ENCODE measurements at places on chromosomes 13 and 19.

DNA sequence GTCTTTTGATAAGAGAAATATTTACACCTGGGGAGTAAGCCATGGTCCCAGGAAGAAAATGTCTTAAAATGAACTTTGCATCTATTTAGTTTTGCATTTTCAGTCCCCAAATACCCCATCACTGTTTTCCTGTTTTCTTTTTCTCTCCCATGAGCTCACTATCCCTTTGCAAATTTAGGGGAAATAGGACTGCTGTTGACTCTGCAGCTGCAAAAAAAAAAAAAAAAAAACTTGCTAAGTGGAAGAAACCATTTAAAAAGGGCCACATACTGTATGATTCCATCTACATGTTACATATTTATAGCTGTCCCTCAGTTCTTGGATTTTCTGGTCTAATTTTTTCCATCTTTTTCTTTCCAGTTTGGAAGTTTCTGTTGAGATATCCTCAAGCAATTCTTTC lies 98.2 kb upstream of the SERP2 start:
- DNase-seq = no peak

GRCh38 chr19:5978606-5979552 lies 939 bp upstream of the RANBP3 start:
- DNase-seq = no peak

GRCh38 chr13:52786766-52787165 lies 47.1 kb upstream of the CNMD start:
- no peak for DNase-seq

DNA sequence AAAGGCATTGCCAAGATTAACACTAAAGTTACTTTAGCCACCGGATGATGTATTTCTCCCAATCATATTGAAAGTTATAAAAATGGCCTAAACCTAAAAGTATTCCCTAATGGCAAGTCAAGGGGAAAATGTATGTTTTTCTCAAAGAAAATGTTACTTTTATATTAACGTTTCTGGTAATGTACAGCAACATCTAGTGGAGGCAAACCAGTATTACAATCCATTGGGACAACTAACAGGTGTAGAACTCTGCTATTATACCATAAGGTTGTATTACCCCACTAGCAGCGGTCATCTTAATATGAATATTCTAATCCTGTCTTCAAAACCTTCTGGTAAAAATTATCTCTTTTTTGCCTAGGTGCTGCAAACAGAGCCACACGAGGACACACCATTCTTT lies 69.2 kb downstream of the ZNF100 start:
- DNase-seq = peak; percentile 4

DNA sequence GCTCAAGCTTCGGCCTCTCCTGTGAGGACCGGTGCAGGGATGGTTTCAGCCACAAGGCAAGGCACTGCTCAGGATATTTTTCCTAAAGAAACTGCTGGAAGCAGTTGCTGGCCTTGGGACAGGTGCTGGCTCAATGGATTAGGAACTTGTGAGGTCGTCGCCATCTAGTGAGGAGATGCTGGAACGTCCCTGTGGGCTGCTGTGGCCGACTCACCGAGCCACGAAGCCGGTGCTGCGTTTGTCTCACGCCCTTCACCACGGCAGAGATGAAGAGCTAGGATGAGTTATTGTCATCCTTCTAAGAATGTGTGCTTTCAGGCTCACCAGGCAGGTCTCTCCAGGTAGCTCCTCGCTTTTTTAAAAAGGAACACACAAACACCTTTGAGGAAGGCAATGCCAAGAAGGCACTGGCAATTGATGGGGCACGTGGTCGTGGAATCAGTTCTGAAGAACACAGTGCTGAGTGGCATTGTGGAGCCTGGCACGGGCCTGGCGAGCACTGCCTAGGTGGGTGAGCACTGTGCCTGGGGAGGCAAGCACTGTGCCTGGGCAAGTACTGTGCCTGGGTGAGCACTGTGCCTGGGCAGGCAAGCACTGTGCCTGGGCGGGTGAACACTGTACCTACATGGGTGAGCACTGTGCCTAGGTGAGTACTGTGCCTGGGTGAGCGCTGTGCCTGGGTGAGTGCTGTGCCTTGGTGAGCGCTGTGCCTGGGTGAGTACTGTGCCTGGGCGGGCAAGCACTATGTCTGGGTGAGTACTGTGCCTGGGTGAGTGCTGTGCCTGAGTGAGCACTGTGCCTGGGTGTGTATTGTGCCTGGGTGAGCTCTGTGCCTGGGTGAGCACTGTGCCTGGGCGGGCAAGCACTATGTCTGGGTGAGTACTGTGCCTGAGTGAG lies 140.4 kb downstream of the TEX29 start:
- peak; percentile 26 for DNase-seq

DNA sequence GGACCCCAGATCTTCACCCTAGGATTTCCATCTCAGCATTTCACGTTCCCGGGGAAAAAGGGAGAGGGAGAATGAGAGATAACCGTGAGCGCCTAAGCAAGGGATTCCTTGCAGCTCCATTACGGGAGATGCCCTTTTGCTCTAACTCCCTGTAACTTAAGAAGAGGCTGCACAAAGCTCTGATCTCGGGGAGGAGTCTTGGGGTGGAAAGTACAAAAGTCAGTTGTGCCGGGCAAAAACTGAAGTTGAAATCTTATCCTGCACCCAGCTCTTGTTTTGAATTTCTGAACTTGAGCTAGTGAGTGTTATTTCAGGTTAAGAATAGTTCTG lies 256.4 kb upstream of the SOX21 start:
- DNase-seq = no peak

- DNase-seq = peak; percentile 98
These were observed at the start of gene TOMM40 for GRCh38 chr19:44891016-44891882. Gene TOMM40 (plus strand): TSS chr19:44891254. CDS start chr19:44891416, 162 bp downstream.

DNA sequence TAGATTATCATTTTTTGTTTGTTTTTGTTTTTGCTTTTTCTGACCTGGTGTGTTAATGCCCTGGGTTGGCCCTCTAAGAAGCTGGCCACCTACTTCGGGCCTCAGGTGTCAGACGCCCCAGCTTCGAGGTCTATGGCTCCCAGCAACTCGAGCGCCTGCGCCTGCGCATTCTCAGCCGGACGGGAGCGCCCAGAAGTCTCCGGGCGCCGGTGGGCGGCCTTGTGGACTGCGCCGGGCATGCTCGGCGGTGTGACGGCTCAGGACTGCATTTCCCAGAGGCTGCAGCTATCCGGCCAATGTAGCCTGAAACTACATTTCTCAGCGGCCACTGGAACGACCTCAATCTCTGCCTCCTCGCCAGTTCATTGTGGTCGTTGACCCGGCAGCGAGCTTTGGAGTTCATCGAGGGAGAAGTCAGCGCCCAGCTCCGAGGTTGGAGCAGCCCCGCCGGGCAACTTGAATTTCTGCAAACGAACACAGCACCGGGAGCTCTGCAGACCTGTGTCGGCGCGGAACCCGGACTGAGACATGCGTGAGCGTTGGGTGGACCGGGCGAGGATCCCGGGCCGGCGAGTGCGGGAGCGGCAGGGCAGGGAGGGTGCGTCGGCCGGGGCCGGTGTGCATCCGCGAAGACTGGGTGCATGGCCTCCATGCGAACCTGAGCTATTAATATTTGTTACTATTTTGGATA lies at the start of gene ZNF30:
Gene ZNF30, plus strand, starts transcription at position 219 of the 691 bp plus-strand sequence. CDS start 3,045 bp downstream, outside the sequence.
- peak; percentile 81 for DNase-seq

DNA sequence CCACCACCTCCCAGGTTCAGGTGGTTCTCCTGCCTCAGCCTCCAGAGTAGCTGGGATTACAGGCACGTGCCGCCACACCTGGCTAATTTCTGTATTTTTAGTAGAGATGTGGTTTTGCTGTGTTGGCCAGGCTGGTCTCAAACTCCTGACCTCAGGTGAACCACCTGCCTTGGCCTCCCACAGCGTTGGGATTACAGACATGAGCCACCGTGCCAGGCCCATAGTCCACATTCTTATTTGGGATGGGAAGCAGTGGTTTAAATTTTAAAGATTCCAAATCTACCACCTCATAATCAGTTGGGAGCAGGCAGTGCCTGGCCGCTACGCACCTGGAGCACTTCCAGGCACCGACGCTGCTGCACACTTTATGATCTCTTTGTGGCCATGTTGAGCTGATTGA lies 160.6 kb upstream of the SOX1 start:
- DNase-seq = no peak

- DNase-seq = peak; percentile 85
These were observed 2.7 kb downstream of the PNMA8C start for GRCh38 chr19:46426035-46426505.

GRCh38 chr19:38736413-38737280 lies 7.6 kb downstream of the CAPN12 start:
- peak; percentile 52 for DNase-seq

DNA sequence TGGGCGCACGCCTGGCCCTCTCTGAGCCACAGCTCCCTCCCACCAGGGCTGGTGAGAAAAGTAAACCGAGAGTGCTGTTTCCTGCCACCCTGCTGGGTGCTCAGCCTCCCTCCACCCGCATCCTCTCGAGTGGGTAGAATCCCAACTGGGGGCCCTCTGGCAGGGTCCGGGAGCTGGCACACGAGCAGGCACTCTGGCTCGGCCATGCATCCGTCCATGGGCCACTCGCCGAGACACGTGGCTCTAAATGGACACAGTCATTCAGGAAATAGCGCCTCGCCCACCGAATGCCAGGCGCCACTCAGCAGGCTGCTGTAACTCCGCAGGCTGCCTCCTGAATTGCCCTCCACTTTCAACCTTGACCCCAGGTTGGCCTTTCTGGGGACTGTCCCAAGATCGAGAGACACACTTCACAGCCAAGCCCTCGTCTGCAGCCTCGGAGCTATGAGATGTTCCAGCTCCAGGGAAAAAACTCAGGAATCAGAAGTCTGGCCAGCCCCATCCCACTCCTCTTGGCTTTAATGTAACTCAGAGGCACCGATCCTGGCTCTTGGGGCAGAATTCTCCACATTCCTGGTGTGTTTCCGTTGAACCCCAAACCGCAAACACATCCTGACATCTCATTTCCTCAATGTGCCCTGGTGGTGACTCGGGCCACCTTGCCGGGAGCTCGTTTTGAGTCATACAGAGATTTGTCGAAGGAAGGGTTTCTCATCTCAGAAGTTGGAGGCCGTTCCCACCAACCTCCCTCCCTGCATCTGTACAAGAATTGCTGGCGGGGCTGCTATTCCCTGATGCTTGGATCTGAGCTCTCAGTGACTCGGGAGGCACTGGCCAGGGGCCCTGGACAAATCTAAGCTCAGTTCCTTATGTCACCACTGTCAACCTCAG lies 14.1 kb downstream of the KLF2 start:
- DNase-seq = peak; percentile 95

DNA sequence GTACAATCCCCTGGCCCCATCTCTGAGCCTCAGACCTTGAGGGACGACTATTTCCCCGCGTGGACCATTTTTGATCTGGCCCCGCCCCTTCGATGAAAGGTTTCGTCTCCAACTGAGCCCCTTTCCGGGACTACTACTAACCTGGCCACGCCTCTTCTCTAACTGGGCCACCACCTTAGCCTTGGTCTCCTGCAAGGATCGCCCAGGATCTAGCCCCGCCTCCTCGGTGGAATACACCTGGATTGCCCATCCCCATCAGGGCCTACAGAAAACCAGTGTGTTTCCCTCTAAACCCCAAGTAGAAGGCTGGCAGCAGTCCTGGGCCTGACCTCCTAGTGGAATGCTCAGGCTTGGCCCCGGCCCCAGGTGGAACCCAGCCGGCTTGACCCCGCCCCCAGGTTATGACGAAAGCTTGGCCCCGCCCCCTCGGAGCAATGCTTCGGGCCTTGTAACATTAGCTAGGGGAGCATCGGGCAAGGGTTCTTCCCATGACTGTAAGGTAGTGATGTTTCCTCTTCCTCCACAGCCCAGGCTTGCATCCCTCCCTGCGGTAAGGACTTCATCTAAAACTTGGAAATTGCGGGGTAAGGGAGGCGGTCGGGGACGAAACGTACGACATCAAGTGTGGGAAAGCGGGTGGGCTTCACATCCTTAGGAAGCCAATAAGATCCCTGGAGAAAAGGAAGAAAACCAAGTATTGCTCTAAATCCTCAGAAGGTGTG lies 9.1 kb downstream of the SPACA6 start:
- no peak for DNase-seq

DNA sequence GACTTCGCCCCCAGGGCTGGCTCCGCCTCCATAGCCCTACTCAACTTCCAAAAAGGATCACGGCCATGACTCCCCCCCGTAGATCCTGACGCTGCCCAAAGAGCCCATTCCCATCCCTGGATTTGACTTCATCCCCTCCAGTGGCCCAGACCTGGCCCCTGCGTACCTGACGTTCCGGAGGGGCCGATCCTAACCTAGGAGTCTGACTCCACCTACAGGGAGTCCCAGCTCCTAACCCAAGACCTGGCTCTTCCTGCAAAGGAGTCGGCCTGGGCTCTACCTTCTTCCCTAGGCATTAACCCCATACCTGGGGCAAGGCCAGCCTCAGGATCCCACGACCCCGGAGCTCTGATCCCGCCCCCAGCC lies 10.8 kb downstream of the STAP2 start:
- DNase-seq = no peak

- peak; percentile 93 for DNase-seq
These were observed 22.0 kb downstream of the GPC6 start for GRCh38 chr13:93248627-93249047.

DNA sequence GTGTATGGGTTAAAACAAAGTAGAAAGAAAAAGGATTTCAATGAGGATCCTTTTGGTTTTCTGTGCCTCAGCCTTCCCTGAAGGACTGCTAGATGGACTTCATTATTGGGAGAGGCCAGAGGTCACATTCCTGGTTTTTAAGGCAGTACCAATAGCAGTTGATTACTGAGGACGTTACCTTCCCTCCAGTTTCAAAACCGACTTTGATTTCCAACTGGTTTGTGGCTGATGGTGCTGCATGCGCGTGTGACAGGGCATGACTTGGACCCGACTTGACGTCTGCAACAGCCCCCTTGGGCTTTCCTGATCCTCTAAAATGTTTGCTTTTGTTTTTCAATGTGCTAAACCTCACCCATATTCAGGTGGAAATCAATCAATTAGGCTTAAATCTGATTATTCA lies 314.3 kb upstream of the ARGLU1 start:
- DNase-seq = no peak

DNA sequence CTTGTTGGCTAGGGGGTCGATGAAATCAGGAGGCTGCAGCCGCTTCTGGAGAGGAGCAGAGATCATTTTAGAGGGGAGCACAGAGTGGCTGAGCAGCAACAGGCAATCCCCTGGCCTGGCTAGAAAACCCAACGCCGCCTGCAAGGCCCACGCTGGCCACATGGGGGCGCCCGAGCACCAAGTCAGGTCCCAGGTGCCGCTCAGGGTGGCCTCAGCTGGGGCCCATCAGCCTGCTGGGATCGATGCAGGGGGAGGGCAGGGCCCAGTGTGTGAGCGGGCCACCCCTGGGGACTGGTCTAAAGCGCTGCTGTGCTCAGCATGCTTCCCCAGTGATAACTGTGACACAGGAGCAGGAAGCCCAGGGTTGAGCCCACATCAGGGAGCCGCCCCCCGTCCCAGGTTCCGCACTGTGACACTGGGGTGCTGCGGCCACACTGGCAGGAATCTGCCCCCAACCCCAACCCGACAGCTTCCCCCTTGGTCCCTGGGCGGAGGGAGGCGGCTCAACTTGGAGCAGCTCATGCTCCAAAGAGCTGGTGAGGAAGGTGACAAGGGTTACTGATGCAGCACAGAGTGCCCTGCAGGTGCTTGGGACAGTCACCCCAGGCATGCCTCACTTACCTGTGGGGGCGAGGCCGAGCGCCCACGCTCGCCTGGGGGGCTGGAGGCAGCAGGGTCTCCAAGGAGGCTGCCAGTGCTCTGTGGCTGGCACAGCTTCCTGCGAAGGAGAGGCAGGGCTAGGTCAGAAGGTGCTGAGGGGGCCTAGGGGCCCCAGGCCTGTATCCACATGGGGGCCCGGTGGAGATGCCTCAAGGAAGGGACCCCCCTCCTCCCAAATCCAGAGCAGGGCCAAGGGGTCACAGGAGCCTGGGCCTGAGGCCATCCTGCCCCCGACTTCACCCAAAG lies 13.3 kb upstream of the ISYNA1 start:
- peak; percentile 64 for DNase-seq

All from ACHN (cell line).